ENCODE measurements at places on chromosomes 6 and 20. TPM values are rescaled to one million over a fixed set of nuclear protein-coding genes. Genes with fewer than 3 reads are reported as not detected.

DNA sequence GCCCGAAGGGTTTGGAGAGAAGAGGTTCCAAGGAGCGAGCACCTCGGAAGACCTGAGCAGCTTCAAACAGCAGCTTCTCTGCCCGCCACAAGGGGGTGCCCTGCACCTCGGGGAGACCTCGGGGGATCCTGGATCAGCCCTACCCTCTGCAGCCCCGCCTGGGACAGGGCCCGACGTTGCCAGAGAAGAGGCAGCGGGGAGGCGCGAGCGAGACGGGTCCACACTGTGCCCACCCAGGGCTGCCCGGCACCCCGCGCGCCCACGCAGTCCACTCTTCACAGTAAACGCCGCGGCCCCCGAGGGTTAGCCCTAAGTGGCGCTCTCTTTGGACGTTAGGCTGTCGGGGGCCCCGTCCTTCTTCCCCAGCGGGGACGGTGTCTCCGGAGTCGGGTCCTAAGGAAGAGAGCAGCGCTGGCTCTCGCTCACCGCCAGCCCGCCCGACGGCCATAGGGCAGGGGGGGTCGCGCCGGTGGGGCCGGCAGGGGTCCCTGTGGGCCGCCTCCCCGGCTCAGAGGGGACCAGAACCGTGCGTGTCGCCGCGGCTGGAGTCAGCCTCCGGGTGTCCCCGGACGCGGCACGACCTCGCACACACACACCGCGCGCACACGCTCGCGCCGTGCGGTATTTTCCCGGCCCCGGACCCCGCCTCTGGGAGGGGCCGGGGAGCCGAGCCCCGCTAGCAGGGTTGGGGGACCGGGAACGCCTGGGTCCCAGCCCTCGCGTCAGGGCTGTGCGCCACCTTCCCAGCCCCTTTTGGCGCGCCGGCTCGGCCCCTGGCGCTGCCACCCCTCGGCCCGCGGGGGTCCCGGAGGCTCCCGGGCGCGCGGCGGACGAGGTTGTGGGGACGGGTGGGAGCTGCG, 929 bp downstream of the CDH22 start:
- H3K4me1 ChIP-seq = peaks cover 8% of the 10 kb centered on the region
- H3K4me3 ChIP-seq = peak overlapping the region; percentile 52
- no peak overlapping the region for H3K27ac ChIP-seq
- peak; percentile 76 for DNase-seq
- no peaks in the 10 kb centered on the region for H3K36me3 ChIP-seq
- H3K27me3 ChIP-seq = peaks cover 92% of the 10 kb centered on the region

GRCh38 chr6:17703256-17703694, 3.5 kb downstream of the NUP153 start:
- peaks cover 4% of the 10 kb centered on the region for H3K4me1 ChIP-seq
- peak overlapping the region; percentile 48 for H3K27ac ChIP-seq
- peak; percentile 47 for DNase-seq
- H3K4me3 ChIP-seq = no peak overlapping the region
- no peaks in the 10 kb centered on the region for H3K27me3 ChIP-seq
- no peaks in the 10 kb centered on the region for H3K36me3 ChIP-seq

DNA sequence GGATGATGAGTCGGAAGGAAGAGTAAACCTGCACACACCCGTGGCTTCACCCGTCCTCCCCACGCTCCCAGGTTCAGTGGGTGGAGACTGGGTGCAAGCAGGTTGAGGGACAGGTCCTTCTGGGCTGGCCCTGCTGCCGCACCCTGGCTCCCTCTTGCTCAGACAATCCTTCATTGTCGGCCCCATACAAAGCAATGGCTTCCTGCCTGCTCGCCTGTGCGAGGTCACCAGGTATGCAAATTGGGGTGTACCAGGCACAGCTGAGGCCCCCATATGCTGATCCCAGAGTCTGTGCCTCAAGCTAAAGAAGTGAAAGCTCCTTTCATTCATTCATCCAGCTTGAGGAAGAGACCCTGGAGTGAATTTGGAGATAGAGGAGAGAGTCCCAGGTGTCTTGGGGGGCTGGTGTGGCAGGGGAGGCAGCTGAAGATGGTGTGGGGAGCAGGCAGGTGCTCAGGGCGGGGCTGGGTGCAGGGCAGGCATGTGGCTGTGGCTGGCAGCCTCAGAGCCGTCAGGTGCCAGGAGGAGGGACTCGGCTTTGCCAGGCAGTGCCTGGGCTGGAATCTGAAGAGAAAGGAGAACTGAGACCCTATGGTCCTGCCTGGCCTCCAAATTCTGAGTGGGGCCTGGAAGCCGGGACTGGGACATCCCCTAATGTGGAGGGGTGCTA, 4.7 kb downstream of the SLCO4A1 start:
- no peak overlapping the region for H3K4me3 ChIP-seq
- no peaks in the 10 kb centered on the region for H3K36me3 ChIP-seq
- H3K4me1 ChIP-seq = peaks cover 19% of the 10 kb centered on the region
- peaks cover 17% of the 10 kb centered on the region for H3K27me3 ChIP-seq

GRCh38 chr20:34302312-34302722, 838 bp downstream of the AHCY start:
- peaks cover 21% of the 10 kb centered on the region for H3K4me1 ChIP-seq
- DNase-seq = peak; percentile 16
- no peaks in the 10 kb centered on the region for H3K36me3 ChIP-seq
- H3K4me3 ChIP-seq = peak overlapping the region; percentile 86
- H3K27me3 ChIP-seq = no peaks in the 10 kb centered on the region

DNA sequence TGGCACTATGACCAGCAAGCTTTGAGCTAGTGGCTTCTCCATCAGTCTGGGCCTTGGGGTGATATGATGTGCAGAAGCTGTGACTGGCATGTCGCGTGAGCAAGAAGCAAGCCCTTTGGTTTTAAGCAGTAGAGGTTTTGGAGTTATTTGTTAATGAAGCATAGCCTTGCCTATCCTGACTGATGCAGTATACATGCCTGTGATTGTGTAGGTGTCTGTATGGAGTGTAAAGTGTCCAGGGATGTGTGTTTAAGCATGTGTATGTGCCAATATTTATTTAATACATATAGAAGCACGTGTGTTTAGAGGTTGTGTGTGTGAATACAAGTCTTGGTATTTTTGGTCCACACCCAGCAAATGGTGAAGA, 61.0 kb upstream of the CCDC167 start:
- no peaks in the 10 kb centered on the region for H3K36me3 ChIP-seq
- H3K4me3 ChIP-seq = no peak overlapping the region
- peaks cover 29% of the 10 kb centered on the region for H3K27me3 ChIP-seq

DNA sequence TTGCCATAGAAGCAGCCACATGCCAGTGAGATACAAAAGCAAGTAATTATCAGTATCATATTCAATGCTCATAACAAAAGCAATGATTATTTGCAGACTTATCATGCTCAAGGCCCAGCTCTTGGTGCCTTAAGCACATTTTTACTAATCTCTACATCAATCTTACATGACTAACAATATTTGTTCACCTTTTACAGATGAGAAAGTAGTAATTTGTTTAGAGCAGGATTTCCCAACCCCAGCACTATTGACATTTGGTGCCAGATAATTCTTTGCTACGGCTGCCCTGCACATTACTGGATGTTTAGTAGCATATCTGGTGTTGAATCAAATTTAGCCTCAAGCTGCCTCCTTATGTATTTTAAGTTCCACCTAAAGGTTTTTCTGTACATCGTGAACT, 19.0 kb upstream of the DOK5 start:
- no peaks in the 10 kb centered on the region for H3K36me3 ChIP-seq
- H3K4me1 ChIP-seq = no peaks in the 10 kb centered on the region
- no peak overlapping the region for H3K27ac ChIP-seq
- H3K27me3 ChIP-seq = no peaks in the 10 kb centered on the region

GRCh38 chr6:46935687-46936086, 13.9 kb upstream of the ADGRF5 start:
- DNase-seq = no peak
- no peak overlapping the region for H3K4me3 ChIP-seq
- H3K4me1 ChIP-seq = no peaks in the 10 kb centered on the region
- no peaks in the 10 kb centered on the region for H3K36me3 ChIP-seq
- no peak overlapping the region for H3K27ac ChIP-seq

- H3K27ac ChIP-seq = peak overlapping the region; percentile 23
- H3K4me1 ChIP-seq = peaks cover 13% of the 10 kb centered on the region
- H3K36me3 ChIP-seq = no peaks in the 10 kb centered on the region
- no peaks in the 10 kb centered on the region for H3K27me3 ChIP-seq
Observed at GRCh38 chr20:57223648-57224489, 42.6 kb downstream of the BMP7 start.

- no peak for DNase-seq
- peaks cover 5% of the 10 kb centered on the region for H3K4me1 ChIP-seq
- H3K4me3 ChIP-seq = no peak overlapping the region
- H3K27ac ChIP-seq = no peak overlapping the region
Observed at GRCh38 chr6:45616209-45616608, 238.5 kb upstream of the SUPT3H start.

- no peaks in the 10 kb centered on the region for H3K36me3 ChIP-seq
- H3K4me1 ChIP-seq = peaks cover 25% of the 10 kb centered on the region
- no peaks in the 10 kb centered on the region for H3K27me3 ChIP-seq
- H3K27ac ChIP-seq = no peak overlapping the region
Observed at GRCh38 chr6:111850295-111850937, 22.8 kb downstream of the FYN start.

- H3K27ac ChIP-seq = no peak overlapping the region
- H3K27me3 ChIP-seq = peaks cover 20% of the 10 kb centered on the region
- H3K4me1 ChIP-seq = no peaks in the 10 kb centered on the region
Observed at GRCh38 chr20:46137816-46138215, 19.7 kb downstream of the CD40 start.

DNA sequence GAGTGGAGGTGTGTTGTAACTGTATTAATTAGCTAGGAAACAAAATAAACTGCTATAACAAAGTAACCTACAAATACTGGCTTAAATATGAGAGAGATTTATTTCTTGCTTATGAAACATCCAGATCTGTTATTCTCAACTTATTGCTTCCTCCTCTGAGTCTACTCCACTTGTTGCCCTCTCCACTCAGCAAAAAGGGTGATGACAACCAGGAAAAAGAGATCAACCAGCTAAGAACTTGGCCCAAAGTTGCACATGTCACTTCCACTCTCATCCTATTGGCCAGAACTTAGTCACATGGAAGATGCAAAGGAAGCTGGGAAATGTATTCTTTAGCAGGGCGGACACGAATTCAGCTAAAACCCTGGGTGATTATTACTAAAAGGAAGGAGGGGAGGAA, 5.2 kb upstream of the TP53RK start:
- H3K4me3 ChIP-seq = no peak overlapping the region
- DNase-seq = no peak
- H3K36me3 ChIP-seq = no peaks in the 10 kb centered on the region
- H3K27me3 ChIP-seq = no peaks in the 10 kb centered on the region
- H3K4me1 ChIP-seq = peaks cover 5% of the 10 kb centered on the region
- no peak overlapping the region for H3K27ac ChIP-seq

- no peak overlapping the region for H3K4me3 ChIP-seq
- DNase-seq = no peak
- peaks cover 6% of the 10 kb centered on the region for H3K4me1 ChIP-seq
- H3K27ac ChIP-seq = no peak overlapping the region
Observed at GRCh38 chr6:162377735-162378134, 349.8 kb downstream of the PRKN start.

DNA sequence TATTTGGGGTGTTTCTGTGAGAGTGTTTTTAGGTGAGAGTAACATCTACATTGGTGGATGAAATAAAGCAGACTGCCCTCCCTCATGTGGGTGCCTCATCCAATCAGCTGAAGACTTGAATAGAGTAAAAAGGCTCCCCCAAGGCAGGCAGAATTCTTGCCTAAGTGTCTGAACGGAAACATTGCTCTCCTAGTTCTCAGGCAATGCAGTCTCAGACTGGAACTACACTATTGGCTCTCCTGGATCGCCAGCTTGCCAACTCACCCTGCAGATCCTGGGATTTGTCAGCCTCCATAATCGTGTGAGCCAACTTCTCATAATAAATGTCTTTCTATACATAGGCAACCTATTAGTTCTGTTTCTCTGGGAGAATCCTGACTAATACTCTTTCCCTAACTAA, 5.5 kb upstream of the TMEM170B start:
- no peak for DNase-seq
- no peak overlapping the region for H3K4me3 ChIP-seq
- H3K4me1 ChIP-seq = peaks cover 5% of the 10 kb centered on the region
- H3K27me3 ChIP-seq = no peaks in the 10 kb centered on the region

- H3K36me3 ChIP-seq = no peaks in the 10 kb centered on the region
- H3K4me3 ChIP-seq = no peak overlapping the region
- H3K4me1 ChIP-seq = peaks cover 7% of the 10 kb centered on the region
- H3K27ac ChIP-seq = no peak overlapping the region
- DNase-seq = no peak
Observed at GRCh38 chr20:58402827-58403226, 13.8 kb downstream of the VAPB start.

DNA sequence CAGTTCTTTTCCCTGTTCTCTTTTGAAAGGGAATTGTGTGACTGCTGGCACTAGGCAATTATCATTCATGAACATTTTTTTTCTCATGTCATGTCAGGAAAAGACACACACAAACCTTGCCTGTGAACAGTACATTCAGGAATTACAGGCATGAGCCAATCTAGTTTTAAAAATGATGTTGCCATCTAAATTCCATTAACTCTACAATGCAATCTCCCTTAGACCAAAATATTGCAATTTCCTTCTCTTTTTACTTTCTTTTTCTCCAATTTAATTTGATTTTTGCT, 127.5 kb upstream of the STMND1 start:
- no peak overlapping the region for H3K27ac ChIP-seq
- no peaks in the 10 kb centered on the region for H3K36me3 ChIP-seq
- no peak for DNase-seq

GRCh38 chr6:6217855-6218758, 102.4 kb downstream of the F13A1 start:
- no peak overlapping the region for H3K27ac ChIP-seq
- DNase-seq = no peak
- no peaks in the 10 kb centered on the region for H3K36me3 ChIP-seq
- H3K4me1 ChIP-seq = no peaks in the 10 kb centered on the region

DNA sequence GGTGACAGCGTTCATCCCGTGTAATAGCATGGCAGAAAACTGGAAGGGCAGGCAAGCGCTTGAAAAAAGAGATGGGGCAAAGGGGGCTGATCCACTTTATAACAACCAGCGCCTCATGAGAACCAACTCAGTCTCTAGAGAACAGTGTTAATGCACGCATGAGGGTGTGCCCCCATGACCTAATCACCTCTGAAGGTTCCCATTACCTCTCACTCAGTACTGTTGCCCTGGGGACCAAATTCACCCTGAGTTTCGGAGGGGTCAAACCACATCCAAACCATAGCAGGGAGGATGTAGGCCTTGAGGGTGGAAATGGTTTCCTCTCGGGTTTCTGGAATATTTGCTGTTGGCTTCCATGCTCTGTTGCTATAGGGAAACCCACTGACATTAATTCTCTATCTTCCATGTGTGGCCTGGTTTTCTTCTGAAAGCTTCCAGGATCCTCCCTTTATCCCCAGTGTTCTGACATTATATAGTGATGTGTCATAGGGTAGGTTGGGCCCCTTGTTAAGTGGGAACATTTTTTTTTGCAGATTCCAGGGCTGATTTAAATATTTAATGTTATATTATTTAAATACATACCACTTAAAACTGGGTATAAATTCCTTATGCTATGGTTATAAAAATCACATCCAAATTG, 65.2 kb downstream of the PPP1R14C start:
- H3K27me3 ChIP-seq = no peaks in the 10 kb centered on the region
- H3K4me1 ChIP-seq = no peaks in the 10 kb centered on the region
- H3K36me3 ChIP-seq = no peaks in the 10 kb centered on the region
- H3K27ac ChIP-seq = no peak overlapping the region

- H3K36me3 ChIP-seq = peaks cover 3% of the 10 kb centered on the region
- H3K4me3 ChIP-seq = no peak overlapping the region
Observed at GRCh38 chr20:10644458-10645204, 29.2 kb downstream of the JAG1 start.

MAS1 gene
- not detected for total RNA-seq

FAM83B gene
- 29.2 TPM for total RNA-seq

ADAM33 gene
- total RNA-seq = 14.8 TPM

VTA1 gene
- total RNA-seq = 99.2 TPM

PRKN gene
- total RNA-seq = 2.8 TPM

CBLN4 gene
- 2.5 TPM for total RNA-seq

GRM4 gene
- total RNA-seq = not detected

Measured in hepatocyte (in vitro differentiated cells).